Camera-type eye (tissue), 1 donor: ENCODE measurements at places on chromosomes 3 and 15. TPM values are rescaled to one million over a fixed set of nuclear protein-coding genes. Genes with fewer than 3 reads are reported as not detected.

The MORC1 gene
- total RNA-seq: not detected

The COMMD4 gene
- total RNA-seq: 36.5 TPM

The VWA5B2 gene
- 1.2 TPM for total RNA-seq

The CRYGS gene
- 2,965 TPM for total RNA-seq

The ITIH3 gene
- total RNA-seq: 0.66 TPM

The SLC12A1 gene
- total RNA-seq: 2.1 TPM

The NME9 gene
- total RNA-seq: 2.6 TPM
